ENCODE measurements at places on chromosomes 5 and 9.

DNA sequence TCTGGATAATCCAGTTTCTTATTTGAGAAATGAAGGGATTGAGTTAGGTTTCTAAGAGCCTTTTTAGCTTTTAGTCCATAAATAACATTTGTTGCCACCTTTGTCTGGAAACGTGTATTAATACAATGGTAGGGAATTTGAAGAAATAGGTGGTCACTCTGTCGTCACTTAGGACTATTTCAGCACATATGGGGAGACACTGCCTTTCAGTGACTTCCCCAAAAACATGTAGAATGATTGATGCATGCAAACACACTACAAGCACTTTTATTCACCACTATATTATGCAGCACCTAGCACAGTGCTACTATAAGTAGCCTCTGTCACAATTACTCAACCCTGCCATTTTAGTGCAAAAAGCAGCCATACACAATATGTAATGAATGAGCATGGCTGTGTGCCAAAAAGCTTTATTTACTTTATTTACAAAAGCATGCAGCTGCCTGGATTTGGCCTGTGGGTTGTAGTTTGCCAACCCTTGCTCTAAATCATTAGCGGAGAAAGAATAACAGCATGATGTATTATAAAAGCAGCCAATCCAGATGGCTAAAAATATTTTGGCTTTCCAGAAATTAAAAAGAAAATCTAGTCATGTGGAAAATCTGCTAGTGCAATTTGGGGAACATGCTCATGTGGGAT, 154.2 kb upstream of the HMHB1 start:
- DNase-seq, result no peak

DNA sequence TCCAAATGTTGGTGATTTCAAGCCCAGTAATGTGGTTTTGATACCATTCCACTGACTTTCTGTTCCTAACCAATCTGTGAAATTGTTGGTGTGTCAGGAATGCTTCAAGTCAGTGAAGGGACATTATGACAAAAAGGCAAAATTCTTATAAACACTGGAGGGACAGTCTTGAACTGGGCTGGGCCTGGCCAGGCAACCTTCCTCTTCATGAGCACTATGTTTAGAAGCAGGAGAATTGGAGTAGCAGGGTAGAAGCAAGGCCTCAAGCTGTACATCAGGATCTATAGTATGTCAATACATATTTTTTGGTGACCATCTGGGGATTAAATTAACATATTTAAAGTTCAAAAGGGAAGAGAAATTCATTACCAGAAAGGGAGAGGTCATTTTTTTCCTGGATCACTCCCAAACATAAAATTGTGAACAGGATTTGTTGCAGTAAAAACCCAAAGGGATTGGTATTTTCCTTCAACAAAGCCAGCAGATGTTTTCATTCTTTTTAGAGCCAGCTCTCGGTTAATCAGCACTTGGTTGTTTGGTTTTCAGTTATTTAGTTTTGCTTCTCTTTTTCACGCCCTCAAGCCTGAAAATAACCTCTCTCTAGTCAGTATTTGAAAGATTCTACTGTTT, 77.9 kb upstream of the PIK3R1 start:
- no peak for DNase-seq

GRCh38 chr5:717143-717542, 24.0 kb upstream of the TPPP start:
- no peak for DNase-seq

GRCh38 chr5:22432905-22433304, 420.2 kb downstream of the CDH12 start:
- DNase-seq, result no peak

GRCh38 chr5:115374057-115374775, 77.8 kb upstream of the CCDC112 start:
- DNase-seq, result no peak

- peak; percentile 90 for DNase-seq
Measured at GRCh38 chr9:132901858-132902831, 23.4 kb downstream of the SPACA9 start.

GRCh38 chr9:83109296-83109695, 46.4 kb upstream of the RASEF start:
- DNase-seq, result no peak

GRCh38 chr9:89527084-89527483, 29.2 kb upstream of the SEMA4D start:
- no peak for DNase-seq

GRCh38 chr9:109238125-109238524, 71.1 kb upstream of the FRRS1L start:
- DNase-seq, result no peak

DNA sequence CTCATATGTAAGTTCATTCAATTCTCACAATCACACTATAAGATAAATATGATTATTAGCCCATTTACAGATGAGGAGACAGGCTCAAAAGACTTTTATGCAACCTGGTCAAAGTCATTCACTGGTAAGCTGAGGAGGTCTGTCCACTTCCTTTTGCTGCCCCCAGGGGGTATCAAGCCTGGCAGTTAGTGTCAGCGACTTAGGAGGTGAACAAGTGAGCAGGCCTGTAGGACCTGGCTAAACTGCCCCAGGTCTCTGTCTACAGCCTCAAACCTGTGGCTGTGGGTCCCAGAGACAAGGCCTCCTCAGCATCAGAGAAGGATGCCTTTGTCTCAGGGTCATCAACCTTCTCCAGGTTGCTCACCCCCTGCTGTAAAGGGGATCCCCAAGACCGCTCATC, 10.4 kb downstream of the TGFBI start:
- DNase-seq, result no peak

GRCh38 chr5:67215519-67216471, 19.2 kb upstream of the CD180 start:
- peak; percentile 26 for DNase-seq

GRCh38 chr5:131628990-131629389, 6.0 kb downstream of the RAPGEF6 start:
- peak; percentile 82 for DNase-seq

DNA sequence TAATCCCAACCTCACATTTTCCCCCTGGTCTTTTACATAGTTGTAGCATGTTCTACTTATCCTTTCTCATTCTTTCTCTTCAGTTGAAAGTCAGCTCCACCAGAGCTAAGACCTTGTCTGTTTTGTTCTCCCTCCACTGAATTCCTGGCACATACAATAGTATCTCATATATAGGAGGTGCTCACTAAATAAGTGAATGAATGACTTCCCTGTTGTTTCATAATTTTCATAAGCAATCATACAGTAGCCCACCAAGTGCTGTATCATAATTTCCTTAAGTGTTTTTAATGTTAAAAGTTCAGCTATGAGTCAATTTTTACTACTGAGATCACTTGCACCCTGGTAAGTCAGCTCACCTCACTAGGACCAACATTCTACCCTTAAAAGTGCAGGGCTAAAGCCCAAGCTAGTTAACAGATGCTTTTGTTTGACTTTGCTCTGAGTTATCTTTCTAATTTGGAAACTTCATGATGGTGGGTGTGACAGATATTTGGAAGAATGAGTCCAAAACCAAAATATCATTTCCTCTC, 27.6 kb downstream of the TMEM245 start:
- DNase-seq, result no peak

GRCh38 chr5:125484742-125485641, 738.6 kb upstream of the ZNF608 start:
- DNase-seq, result peak; percentile 88

- peak; percentile 48 for DNase-seq
Measured at GRCh38 chr9:128412120-128412790, 8.4 kb upstream of the CERCAM start.
